ENCODE measurements at places on chromosomes 3 and 15.
A peak's percentile ranks its signal among the peaks of the same experiment; 100 is the strongest.

- no peak for DNase-seq
Observed at GRCh38 chr3:83453056-83453455, 1505.7 kb upstream of the CADM2 start.

DNA sequence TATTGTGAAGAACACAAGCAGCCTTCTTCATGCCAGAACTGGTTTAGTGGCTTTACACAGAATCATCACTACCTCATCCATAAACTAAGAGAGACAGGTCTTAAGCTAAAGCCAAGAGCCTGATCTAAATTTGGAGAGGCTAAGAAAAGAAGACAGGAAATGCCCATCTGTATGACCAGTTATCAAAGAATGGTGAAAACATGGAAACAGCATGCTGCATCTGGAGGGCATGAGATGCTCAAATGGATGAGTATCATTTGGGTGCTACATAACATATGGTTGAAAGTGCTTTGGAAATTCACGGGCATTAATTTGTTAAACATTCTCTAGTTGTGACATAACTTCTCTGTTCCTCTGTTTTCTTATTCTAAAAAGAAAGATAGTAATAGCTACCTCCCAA is 112.5 kb downstream of the CPNE4 start:
- DNase-seq, result no peak

GRCh38 chr3:54358316-54358715 is 236.0 kb downstream of the CACNA2D3 start:
- no peak for DNase-seq

DNA sequence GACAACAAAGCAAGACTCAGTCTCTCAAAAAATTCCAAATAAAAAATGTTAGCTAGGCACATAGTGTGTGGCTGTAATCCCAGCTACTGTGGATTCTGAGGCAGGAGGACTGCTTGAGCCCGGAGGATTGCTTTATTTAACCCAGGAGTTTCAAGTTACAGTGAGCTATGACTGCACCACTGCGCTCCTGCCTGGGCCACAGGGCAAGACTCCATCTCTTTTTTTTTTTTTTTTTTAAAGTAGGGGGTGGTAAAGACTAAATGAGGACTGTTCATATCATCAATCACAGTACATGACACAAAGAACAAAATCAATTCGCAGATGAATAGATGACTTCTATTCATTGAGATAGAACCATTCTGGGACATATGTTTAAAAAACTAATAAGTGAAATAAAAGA is 48.1 kb downstream of the ACAP2 start:
- no peak for DNase-seq

- DNase-seq, result no peak
Observed at GRCh38 chr15:97977734-97978133, 17.2 kb downstream of the ARRDC4 start.

GRCh38 chr3:100400419-100400779 is 490 bp downstream of the TOMM70 start:
- DNase-seq, result no peak

DNA sequence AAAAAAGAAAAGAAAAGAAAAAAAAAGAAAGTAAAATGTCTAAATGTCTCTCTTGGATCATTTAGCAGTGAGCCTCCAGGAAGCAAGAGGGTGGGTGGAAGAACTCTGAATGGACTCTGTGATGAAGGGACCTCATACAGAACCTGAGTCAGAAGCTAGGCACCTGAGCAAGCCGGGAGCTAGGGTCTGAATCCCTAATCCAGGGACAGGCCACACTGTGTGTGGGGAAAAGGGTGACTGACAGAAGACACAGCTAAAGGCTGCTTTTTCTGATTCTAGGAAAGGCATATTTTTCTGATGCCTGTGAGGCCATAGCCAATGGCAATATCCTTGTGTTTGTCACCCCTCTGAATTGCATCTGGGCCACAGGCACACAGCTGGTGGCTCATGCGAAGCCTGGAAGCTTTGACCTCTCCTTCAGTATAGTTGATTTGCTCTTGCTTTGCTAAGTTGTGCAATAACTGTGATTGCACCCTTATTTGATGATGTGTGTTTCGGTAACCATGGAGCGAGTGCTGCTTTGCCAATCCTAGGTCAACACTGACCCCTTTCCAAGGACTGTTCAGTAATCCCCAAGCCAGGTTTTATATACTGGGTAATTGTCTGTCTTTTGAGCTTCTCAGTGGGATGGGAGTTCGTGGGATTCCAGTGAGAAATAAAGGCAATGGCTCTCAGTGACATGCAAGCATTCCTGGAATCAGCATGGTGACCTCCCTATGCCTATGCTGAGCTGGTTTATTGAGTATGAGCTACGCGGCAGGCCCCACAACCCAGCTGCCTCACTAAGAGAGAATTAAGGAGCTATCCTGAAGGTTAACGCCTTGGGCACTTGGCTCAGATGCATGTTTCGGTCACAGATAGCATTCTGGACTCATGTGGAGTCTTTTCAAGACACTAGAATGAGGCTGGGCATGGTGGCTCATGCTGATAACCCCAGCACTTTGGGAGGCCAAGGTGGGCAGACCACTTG is 49.0 kb upstream of the OSBPL11 start:
- peak; percentile 7 for DNase-seq

DNA sequence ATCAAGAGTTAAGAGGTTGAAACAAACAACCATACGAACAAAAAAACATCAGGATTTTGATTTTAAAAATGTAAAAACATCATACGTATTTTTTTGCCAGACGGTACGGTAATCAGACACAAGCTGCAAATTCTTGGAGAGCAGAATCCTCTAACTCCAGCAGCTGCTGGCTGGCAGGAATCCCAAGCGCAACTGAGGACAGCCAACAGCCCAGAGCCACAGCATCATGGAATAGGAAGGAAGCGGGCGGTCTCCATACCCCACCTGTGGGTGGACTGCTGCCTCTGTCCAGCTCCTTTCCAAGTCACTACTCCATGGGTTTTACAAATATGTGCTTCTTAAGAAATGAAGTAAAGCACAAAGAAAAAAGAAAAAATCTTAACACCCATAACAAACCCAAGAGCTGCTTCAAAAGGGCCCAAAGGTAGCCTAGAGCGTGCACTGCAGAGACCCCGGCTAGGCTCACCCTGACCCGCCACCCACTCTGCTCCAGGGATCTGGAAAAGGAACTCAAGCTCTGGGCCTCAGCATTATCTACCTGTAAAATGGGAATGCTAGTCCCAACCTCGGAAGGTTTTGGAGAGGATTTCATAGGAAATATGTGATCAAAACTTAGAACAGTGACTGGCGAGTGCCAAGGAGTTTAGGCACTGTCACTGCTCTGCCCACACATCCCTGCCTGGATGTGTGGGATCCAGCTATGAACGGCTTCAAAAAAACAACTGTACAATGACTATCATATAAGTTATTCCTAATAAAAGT is 33.4 kb downstream of the ZXDC start:
- no peak for DNase-seq

DNA sequence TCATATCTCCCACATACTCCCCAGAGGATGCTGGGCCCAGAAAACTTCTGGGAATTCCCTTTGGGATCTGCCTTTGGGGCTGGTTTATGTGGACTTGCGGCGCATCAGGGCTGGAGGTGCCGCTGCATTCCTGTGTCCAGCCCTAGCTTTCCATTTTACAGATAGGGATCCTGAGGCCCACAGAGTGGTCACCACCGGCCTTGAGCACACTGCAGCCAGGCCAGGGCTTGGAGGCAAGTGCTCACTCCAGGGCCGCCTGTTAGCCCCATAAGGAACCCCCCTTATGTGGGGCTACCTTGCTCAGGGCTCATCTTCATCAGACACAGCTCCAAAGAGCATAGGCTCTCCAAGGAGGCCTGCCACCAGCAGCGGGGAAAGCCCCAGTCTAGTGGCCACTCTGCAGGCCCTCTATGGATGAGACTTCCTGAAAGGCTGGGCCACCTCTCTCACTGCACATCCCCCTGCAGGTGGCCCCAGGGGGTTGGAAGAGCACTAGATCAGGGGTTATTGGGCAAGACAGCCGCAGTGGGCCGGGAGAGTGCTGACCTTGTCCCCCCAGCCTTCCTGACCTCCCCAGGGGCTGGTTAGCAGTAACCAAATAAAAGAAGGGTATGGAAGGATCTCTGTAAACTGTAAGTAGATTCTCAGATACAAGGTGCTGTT is 9.2 kb upstream of the ATP2B2 start:
- DNase-seq, result no peak

GRCh38 chr15:66039117-66039871 is 170.0 kb downstream of the RAB11A start:
- no peak for DNase-seq

GRCh38 chr15:85010071-85010385 is 28.4 kb downstream of the PDE8A start:
- DNase-seq, result no peak

DNA sequence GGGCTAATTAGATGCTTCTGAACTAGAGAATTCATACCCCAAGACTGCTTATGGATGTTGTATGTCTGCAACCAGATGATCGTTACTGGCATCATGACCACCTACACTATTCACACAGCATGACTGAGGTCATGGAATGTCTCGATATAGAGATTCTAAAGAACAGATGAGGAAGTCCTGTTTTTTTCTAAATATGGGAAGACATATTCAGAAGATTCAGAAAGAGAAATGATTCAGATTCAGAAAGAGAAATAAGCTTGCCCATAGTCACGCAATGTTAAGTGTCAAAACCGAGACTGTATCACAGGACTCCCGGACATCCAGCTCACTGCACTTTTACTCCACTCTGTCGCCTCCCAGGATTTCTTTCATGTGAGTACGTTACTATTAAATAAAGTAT is 136.2 kb downstream of the TPRG1 start:
- no peak for DNase-seq

- DNase-seq, result no peak
Observed at GRCh38 chr3:14312375-14312774, 90.0 kb upstream of the SLC6A6 start.

DNA sequence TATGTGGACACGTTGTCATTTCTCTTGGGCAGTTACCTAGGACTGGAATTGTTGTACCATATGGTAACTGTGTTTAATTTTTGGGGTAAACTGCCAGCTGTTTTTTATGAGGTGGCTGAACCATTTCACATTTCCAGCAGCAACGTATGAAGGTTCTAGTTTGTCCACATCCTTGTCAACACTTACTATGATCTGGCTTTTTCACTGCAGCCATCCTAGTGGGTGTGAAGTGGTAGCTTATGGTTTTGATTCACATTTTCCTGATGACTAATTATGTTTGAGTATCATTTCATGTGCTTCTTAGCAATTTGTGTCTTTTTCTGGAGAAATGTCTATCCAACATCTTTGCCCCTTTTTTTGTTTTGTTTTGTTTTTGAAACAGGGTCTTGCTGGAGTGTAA is 96.2 kb downstream of the VGLL4 start:
- no peak for DNase-seq

DNA sequence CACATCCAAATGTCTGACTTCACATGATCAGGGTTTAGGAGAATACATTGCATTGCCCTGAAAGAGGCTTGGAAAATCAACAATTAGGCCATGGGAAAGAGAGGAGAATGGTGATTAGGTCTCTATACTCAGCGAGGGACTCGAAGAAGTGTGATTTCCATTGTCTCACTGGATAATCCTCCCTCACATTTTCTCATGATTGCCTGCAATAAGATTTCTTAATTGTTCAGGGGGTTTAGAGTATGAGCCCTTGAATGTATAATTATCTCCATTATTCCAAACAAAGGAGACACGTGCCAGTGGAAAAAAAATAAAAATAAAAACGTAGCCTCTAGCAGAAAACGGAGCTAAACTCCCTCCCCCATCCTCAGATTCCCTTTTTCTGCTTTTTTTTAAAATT is 173.2 kb downstream of the TPRG1 start:
- DNase-seq, result no peak

DNA sequence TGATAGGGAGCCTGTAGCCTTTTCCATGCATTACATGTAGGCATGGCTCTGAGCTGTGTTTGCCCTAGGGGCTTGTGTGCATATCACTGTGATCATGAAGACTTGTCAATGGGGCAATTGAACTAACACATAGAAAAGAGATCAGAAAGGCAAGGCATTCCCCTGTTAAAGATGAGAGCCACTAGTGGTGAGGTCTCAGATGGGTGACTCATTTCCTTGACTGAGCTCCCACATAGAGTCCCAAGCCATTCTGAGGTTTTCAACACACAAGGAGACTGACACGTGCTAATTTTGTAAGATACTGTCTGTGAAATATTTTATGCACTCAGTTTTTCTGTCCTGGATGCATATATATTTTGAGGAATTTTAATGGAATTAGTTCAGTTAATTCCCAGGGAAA is 53.8 kb downstream of the SAMMSON start:
- DNase-seq, result no peak
